ENCODE measurements at places on chromosomes 4 and X. TPM values are rescaled to one million over a fixed set of nuclear protein-coding genes. Genes with fewer than 3 reads are reported as not detected.

- DNase-seq: peak; percentile 13
These were observed 94.6 kb downstream of the PPP3CA start for GRCh38 chr4:101252721-101253120.

Gene MAOB
- 1.2 TPM for total RNA-seq

DNA sequence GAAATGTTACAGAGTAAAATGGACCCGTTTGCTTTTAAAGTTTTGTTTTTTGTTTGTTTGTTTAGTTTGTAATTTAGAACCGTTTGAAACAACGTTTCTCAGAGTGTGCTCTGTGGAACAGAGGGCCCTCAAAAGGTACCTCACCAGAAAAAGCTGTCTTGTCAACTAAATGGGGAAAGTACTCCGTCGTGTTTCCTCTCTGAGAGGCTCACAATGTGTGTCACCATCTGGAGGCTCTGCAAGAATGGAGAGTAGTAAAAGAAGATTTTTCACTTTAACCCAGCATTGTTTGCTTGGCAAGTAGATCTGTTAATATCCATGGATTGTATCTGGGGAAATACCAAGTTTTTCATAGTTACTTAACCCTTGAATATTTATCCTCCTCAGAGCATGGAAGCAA is 1.5 kb upstream of the ENPEP start:
- DNase-seq: no peak

Gene NAT8L
- total RNA-seq: 1.8 TPM

- peak; percentile 80 for DNase-seq
These were observed 6.0 kb upstream of the VGLL1 start for GRCh38 chrX:136525738-136526606.

Gene PDCL2
- total RNA-seq: not detected

DNA sequence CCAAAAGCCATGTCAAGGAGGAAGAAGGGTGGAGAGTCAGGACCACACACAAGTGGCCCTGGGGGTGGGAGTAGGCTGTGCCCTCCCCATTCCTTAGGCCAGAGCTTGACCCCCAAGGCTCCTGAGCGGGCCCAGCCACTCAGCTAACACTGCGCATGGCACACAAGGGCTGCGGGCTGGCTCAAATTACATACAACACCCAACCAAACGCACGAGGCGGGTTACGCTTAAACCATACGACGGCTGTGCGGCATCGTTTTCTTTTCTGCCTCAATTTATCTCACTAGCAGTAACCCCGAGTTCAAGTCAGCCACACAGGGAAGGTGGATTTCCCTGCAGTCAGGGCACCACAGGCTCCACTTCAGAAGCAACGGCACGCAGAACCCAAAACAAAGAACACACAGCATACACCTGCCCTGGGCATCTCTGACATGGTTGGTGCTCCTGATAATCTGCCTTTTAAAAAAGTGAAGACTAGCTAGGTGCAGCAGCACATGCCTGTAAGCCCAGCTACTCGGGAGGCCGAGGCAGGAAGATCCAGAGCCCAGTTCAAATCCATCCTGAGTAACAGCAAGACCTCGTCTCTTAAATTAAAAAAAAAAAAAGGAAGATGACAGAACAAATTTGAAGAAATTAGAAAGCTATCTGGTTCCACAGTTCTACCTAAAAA is 2.9 kb downstream of the GAK start:
- no peak for DNase-seq

Data from thyroid gland (tissue), 4 donors.